Left hindlimb (tissue), 1 donor: ENCODE measurements at places on chromosomes 13 and 19.

- no peak for DNase-seq
Measured at GRCh38 chr19:2283835-2284507, 2.0 kb upstream of the PEAK3 start.

GRCh38 chr19:49515767-49516166 lies 3.3 kb downstream of the FCGRT start:
- no peak for DNase-seq

DNA sequence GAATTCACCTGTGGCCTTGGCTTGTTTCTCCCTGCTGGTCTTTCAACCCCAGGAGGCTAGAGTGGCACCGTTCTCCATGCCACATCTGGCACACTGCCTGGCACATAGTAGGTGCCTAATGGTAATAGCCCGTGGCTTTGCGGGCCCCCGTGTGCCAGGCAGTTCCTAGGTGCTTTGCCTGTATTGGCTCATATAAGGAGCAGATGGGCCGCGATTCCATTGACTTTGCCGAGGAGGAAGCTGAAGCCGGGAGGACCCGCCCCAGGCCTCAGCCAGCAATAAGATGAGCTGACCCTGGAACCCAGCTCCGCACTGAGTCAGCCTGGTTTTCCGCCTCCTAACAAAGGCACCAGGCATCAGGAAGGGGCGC lies 807 bp downstream of the PGLYRP1 start:
- DNase-seq, result no peak

DNA sequence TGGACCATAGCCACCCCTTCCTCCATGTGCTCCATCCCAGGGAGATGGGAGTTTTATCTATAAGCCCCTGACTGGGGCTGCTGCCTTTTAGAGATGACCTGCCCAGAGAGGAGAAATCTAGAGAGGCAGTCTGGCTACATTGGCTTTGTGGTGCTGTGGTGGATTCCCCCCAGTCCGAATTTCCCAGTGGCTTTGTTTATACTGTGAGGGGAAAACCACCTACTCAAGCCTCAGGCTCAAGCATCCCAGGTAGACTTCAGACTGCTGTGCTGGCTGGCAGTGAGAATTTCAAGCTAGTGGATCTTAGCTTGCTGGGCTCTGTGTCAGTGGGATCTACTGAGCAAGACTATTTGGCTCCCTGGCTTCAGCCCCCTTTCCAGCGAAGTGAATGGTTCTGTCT lies 1195.7 kb upstream of the PCDH20 start:
- DNase-seq, result no peak

DNA sequence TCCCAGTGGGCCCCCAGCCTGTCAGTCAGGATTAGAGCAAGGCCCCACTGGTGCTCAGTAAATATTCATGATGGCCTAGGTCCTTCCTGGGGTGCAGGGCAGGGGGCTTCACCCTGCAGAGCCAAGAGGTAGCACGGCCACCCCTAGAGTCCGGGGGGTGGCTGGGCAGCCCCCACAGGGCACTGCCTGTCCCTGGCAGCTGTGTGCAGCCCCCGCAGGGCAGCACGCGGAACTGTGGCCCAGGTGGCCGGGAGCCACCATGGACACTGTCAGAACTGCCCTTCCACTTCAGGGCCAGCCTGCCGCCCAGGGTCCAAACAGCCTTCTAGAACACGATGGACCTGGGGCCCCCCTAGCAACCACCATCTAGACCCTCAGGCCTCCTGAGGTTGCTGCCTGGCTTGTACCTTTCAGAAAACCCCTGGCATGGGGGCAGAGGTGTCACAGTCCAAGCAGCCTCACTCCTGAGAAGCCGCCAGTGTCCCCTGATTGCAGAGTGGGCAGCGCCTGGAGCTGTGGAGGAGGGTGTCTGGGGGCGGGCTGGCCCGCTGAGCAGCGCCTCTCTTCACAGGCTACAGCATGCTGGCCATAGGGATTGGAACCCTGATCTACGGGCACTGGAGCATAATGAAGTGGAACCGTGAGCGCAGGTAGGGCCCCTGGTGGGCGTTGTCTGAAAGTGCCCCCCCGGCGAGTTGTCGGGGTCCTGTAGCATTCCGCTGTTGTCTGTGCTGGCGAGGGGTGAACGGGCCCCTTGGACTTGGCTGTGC lies 2.9 kb upstream of the YJEFN3 start:
- DNase-seq, result no peak

DNA sequence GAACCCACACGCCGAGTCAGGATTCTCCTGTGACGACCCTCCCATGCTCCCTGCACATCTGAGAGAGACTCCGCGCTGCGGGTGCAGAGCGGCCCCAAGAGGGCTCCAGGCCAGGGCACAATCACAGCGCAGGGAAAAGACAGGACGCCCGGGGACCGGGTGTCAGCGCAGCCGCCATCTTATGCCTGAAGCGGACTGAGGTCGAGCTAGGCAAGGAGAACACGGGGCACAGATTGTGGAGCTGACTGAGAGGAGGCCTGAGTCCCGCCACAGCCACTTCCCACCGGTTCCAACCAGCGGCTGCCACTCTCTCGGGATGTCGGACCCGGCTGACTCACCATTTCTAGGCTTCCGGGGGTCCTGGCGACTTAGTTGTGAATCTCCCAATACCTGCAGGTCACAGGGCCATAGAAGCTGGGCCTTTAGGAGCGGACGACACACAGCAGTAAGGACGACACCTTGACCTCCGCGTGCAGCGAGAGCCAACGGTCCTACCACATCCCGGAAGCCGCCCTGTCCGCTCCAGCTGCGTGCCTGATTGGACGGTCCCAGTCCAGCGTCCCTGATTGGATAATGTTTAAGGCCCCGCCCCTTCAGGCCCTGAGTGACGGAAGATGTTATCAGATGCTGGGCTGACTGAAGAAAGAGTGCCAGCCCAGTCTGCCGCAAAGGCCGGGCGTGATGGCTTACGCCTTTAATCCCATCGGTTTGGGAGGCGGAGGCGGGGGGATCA lies at the start of gene ZNF728:
Gene ZNF728 (minus strand): TSS at position 487 of the 733 bp plus-strand sequence. CDS start 146 bp downstream, at position 341.
- DNase-seq, result no peak

DNA sequence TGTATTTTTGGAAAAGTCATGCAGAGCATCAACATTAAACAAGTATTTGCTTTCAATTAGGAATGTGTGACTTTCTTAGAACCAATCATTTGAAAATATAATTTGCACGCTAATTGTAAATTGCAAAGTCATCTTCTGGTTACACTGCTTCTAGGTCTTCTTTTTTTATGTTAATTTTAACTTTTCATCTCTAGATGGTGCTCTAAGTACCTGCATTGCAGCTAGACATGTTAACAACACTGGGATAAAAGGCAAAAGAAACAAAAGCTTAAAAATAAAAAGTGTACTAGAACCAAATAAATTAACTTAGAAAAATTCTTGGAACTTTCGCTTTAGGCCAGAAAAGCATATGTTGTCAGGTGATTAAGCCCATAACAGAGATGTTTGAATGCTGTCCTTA lies 2758.2 kb downstream of the PCDH9 start:
- DNase-seq, result no peak

- DNase-seq, result peak; percentile 58
Measured at GRCh38 chr19:925087-925525, 729 bp upstream of the ARID3A start.

DNA sequence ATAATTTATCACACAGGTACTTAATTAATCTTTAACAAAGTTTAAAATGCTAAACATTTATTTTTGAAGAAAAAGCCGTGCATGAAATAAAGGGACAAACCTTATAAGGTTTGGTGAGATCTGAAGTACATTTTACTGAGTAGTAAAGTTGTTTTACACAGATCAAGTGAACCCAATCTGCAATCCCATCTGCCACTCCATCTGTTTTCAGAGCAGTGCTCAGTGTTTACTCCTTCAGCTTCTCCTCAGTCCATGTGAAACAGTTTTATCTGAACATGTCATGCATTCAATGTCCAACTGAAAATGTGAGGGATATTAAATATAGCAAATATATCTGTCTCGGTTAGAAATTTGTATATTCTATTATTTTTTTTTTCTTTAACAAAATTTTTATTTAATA lies 166.8 kb downstream of the MAB21L1 start:
- no peak for DNase-seq

DNA sequence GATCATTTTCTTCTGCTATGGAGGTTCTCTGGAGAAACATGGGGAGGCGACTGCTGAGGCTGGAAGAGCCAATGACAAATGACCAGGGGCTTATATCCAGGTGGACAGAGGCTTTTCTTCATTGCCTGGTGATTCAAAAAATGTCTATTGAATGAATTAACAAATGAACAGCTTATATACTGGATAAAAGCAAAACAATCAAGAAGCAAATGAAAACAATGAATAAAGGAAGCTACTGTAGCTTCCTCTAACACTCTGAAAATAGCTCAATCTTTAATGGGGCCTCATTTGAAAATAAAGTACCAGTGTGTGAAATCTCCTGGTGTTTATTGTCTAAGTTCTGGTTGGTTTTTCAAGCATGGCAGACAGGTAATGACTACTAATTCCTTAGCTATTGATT lies 167.5 kb upstream of the TMTC4 start:
- DNase-seq, result no peak

- peak; percentile 35 for DNase-seq
Measured at GRCh38 chr13:75220238-75220542, 261.8 kb downstream of the TBC1D4 start.

DNA sequence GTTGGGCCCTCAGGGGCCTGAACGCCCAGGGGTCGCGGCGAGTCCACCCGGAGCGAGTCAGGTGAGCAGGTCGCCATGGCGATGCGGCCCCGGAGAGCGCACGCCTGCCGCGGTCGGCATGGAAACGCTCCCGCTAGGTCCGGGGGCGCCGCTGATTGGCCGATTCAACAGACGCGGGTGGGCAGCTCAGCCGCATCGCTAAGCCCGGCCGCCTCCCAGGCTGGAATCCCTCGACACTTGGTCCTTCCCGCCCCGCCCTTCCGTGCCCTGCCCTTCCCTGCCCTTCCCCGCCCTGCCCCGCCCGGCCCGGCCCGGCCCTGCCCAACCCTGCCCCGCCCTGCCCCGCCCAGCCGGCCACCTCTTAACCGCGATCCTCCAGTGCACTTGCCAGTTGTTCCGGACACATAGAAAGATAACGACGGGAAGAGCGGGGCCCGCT lies at the start of gene CCNA1:
Gene CCNA1 (plus strand): TSS at position 390 of the 439 bp plus-strand sequence. CDS start 562 bp downstream, outside the sequence.
- DNase-seq, result peak; percentile 55

DNA sequence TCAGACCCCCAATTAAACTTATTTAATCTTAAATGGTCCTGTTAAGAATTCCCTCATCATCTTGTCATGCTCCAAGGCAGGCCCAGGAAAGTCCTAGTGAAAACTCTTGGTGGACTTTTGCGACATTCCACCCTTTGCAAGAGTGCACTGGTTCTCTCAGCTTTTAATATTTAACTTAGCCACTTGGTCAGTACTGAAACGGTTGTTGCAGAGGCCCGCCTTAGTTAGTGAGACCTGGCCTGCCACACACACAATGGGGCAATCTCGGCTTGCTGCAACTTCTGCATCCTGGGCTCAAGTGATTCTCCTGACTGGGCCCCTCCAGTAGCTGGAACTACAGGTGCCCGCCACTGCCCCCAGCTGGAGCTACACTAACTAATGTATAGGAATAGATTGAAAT lies 1366.0 kb downstream of the UQCRFS1 start:
- no peak for DNase-seq

- DNase-seq, result no peak
Measured at GRCh38 chr13:83905641-83906040, 23.4 kb upstream of the SLITRK1 start.

GRCh38 chr13:47747901-47748300 lies 253.2 kb downstream of the SUCLA2 start:
- no peak for DNase-seq

DNA sequence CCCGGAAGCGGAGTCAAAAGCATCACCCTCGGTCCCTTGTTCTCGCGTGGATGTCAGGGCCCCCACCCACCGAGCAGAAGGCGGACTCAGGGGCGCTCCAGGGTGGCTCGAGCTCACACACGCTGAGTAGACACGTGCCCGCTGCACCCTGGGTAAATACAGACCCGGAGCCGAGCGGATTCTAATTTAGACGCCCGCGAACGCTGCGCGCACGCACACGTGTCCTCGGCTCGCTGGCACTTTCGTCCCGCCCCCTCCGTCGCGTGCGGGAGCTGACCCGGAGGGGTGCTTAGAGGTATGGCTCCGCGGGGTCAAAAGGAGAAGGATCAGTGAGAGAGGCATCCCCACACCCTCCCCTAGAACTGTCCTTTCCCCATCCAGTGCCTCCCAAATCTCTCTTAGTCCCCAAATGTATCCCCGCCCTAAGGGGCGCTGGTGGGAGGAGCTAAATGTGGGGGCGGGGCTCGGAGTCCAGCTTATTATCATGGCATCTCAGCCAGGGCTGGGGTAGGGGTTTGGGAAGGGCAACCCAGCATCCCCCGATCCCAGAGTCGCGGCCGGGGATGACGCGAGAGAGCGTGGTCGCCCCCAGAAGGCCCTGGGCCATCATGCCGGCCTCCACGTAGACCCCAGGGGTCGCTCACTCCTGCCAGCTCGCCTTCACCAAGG lies 451 bp upstream of the ICAM5 start:
- no peak for DNase-seq

GRCh38 chr13:47004540-47004939 lies 107.7 kb upstream of the HTR2A start:
- no peak for DNase-seq

GRCh38 chr13:53007872-53008271 lies 20.7 kb upstream of the OLFM4 start:
- DNase-seq, result no peak

- DNase-seq, result no peak
Measured at GRCh38 chr19:14507704-14508542, 10.3 kb downstream of the DNAJB1 start.

- no peak for DNase-seq
Measured at GRCh38 chr19:13366529-13367143, 139.6 kb downstream of the CACNA1A start.

DNA sequence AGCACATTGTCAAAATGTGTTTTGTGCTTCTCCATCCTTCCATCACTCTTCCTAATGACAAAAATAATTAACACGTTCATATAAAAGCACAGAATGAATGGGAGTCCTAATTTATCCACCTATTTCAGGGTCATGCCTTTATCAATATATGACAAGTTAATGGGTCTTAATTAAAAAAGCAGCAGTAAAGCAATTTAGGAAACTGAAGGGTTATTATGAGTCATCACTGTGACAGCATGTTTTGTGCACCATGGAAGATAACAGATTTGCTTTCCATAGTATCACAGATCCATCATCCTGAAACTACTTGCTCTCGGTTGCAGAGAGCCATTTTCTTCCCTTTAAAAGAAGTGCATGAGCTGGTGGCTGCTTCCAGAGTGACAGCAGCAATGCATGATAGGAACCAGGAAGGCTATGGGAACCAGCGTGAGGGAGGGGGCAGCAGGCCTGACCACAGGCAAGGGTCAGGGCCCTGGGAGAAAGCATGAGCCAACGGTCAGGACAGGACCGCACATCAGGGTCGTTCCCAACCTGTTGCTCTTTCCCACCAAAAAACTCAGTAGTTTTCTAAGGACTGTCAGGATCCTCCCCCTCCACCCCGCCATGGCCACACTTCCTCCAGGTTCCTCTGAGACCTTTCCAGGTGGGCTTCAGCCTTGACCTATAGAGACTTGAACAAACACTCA lies 784.1 kb downstream of the UQCRFS1 start:
- DNase-seq, result no peak
